Stimulated activated CD4-positive, alpha-beta T cell treated with anti-CD3 and anti-CD28 coated beads, Interleukin-2, amount 100 ng/mL, for 4 hours (primary cell): ENCODE measurements at places on chromosomes 6 and 20.

DNA sequence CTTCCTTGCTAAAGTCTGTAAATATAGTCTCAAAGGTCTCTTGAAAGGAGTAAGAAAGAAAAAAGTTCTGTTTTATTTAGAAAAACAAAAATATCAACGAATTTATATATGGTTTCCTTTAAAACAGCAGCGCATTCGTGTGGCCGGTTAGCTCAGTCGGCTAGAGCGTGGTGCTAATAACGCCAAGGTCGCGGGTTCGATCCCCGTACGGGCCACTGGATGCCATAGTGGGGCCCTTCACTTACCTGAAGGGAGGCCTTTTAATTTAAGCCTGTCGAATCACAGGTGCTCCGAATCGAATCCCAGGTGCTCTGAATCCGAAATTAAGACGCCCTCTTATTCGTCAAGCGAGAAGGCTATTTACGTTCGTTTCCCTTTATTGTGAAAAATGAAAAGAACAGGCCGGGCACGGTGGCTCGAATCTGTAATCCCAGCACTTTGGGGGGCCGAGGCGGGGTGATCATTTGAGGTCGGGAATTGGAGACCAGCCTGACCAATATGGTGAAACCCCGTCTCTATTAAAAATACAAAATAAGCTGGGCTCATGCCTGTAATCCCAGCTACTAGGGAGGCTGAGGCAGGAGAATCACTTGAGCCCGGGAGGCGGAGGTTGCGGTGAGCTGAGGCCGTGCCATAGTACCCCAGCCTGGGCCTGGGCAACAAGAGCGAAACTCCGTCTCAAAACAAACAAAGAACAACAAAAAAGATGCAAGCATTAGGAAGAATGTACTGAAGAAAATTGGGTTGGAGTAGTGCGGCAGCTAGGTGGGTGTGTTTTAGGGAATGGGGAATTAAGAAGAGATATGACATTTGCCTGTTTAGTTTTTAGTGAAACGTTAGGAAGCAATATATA is 195.8 kb upstream of the ZNF184 start:
- peak; percentile 15 for DNase-seq

- no peak for DNase-seq
Measured at GRCh38 chr6:113920663-113921267, 50.2 kb downstream of the HDAC2 start.

- no peak for DNase-seq
Measured at GRCh38 chr6:123677897-123678296, 41.1 kb upstream of the TRDN start.

- peak; percentile 55 for DNase-seq
Measured at GRCh38 chr6:31582230-31582643, at the start of gene LTB. Gene LTB, minus strand, starts transcription at chr6:31582424. Its CDS starts 7 bp downstream, at chr6:31582417.

DNA sequence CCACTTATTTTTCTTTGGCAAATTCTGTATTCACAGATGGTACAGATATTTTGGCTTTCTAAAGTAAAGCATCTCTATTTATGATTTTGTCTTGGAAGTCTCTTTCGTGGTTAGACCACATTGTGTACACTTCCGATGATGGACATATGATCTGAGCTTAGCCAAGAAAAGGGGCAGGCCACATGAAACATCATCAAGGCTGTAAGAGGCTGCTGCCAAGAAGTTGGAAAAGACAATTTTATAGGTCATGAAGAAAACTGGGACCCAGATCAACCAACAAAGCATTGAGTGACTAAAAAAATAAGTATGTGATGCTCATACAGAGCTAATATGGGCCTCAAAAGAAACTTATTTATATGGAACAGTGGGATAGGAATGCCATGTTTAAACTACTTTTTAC is 266.4 kb downstream of the HAO1 start:
- no peak for DNase-seq

DNA sequence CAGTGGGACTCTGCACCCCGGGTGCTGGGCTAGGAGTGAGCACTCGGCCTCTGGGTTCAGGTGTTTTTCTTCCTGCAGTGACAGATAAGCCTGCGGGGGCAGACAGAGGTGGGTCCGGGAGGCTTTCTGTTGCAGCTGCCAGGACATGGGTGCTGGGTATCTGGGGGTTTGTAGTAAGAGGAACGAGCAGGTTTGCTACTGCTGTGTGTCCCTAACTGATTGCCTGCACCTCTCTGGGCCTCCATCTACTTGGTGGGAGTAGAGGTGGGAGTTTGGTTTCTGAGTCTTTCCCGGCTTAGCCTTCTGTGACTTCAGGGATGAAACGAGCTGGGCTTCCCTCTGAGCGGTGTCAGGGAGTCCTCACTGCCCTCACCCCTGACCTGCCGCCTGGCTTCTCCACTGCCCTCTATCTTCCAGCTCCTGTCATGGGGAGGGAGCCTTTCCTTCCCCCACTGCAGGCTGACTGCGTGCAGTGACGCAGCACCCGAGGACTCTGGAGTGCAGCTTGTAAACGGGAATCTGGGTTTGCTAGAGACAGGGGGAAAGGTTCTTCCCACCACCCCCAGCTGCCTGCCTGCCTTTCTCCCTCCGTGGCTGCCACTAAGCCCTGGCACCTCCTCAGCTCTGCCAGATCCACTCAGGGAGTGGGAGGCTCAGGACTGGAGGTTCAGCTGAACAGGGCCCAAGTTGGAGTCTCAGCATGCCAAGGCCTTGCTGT is 6.7 kb downstream of the DLGAP4 start:
- no peak for DNase-seq

DNA sequence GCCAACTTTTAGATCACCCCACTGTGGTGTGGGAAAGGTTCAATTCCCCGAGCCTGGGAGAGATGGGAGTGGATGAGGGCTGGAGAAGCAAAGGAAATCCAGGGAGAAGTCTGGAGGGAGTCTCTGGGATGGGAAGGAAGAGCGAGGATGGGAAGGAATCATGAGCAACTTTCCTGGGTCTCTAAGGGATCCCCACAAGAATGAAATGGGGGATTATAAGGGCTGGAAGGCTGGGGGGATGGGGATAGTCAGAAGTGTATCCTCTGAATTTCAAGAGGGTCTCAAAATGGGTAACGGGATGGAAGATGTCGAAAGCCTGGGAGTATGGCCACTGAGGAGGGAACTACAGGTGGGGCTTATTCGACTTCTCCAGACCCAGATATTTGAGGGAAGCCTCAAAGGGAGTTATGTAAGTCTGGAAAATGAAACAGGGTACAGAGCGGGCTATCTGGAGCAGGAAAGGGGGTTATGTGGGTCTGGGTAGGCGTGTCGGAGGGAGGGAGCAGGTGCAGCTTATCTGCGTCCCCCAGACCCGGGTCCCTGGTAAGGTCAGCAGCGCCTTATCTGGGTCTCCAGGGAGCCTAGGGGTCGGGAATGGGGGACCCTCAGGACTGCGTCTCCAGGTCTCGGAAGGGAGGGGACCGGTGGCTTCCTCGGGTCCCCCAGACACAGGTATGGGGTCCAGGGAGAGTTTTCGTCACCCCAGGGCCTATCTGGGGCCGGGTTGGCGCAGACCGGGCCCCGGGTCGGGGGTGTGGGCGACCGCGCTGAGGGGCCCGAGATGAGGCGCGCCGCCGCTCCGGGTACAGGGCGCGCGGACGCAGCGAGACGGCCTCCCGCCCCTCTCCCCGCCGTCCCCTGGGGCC is 550 bp downstream of the PLAGL2 start:
- no peak for DNase-seq

DNA sequence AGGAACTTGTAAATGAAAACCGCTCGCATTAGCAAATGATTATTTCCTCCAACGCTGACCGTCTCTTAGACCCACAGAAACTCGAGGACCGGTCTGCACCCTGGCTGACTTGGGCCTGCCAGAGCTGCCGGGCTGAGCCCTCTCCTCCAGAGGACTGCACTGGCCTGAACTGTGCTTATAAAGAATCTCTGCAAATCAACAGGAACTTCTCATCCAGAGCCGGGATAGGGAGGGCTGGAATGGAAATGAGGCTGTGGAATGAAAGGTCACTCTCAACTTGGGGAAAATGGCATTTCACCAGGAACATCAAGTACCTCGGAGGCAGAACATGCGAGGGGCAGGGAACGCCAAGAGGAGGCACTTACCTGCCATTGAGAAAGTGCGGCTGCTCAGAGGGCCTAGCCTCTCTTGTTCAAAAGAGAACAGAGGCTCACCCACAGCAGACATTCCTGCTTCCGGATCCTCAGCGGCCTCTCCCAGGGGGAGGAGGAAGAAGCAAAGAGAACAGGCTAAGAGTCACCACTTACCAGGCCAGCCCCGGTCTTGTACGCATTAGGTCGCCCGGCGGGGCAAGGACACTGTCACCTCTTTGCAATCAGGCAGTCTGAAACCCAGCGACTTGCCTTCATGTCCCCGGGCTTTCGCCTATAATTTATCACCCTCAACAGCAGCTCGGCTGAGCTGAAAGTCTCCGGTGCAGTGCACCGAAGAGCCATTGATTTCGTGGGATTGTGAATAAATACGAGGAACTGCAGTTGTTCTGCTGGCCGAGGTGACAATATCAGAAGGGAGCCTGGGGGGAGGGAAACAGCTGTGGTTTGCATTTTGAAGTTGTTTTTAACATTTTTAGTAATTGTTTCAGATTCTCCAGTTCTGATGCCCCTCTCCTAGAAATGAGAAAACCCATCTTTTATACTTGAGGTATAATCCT is 37.6 kb downstream of the ZMYND8 start:
- no peak for DNase-seq

DNA sequence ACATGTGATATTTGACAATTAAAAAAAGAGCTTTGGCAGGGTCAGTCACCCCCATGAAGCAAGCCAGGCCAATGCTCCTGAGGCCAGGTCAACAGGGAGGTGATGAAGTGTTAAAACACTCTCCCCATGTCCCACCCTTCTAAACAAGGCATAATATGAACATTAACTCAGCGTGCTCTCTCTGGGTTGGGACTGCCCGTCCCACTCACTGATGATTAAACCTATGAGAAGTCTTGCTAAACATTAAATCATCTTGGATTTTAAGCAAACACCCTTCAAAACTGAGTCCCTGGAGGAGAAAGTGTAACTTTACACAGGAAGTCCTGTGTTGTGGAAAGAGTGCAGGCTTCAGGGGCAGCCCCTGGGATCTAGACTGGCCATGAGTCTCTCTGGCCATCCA is 558.5 kb downstream of the CD83 start:
- DNase-seq = no peak

DNA sequence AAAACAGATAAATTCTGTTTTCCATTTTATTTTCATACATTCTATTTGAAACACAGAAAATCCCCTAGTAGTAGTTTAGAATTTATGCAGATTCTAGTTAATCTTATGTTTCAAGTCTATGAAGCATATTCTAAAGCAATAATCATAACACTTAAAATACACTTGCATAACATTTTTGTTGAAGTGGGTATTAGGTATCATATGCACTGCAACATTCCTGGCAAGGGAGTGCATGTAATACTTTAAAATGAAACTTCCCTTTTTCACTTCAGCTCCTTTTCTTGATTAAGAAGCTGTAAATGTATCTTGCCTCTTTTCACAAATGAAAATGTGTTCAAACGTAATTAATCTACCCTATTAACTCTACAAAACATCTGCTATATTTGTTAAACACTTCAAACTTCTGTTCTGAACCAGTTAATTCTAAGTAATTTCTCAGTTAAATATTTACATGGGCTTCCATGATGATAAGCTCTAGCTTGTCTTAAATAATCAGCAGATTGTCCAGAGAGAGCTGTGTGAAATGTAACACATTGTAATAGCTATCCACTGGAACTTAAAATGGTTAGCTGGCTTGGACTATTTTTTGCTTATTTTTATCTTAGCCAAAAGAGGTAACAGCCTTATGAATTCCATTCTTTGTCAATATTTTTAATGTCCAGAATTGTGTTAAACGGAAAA is 192.8 kb downstream of the COL19A1 start:
- DNase-seq = no peak

DNA sequence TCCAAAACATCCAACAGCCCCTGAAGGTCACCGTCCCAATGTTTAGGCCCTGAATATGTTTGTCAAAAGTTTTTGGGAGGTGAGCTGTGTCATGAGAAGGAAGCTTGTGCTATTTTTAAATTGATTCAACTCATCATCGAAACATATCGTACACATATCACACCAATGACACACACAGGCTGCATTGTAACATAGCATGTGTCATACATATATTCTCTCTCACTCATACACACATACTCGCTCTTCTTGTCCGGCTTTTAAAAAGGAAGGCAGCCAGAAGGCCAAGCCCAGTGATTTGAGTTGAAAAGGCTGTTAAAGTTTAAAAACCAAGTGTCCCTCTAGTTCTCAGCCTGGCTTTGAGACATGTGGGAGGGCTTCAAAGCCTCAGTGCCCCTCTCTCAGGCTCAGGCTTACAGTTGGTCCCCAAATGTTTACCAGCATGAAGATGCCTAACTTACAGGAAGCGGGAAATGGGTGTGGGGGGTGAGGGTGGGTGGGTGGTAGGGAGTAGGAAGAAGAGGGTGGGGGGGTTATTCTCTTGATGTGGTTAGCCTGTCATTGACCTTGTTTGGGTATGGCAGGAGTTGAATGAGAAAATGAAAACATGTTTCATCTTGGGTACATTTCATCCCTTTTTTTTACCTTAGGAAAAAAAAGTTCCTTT is 3.3 kb upstream of the PRDM1 start:
- DNase-seq = no peak

DNA sequence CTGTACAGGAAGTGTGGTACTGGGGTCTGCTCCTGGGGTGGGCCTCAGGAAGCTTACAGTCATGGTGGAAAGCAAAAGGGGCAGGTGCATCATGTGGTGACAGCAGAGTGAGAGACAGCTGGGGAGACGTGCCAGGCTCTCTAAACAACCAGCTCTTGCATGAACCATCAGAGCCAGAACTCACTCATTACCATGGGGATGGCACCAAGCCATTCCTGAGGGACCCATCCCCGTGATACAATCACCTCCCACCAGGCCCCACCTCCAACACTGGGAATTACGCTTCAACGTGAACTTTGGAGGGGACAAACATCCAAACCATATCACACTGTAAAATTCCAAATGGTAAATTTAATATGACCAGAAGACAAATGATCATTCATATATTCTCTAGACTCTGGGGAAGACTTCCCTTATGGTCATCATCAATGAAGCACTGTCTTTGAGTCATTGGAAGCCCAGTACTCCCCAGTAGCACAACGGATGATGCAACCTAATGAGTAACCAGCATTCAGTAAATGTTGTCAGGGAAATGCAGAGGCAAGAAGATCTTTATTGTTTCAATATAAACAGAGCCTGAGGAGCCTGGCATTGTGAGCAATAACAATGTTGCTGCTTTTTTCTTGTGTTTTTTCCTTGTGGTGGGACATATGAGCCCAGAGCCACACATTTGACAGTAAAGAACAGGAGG is 48.2 kb upstream of the RALY start:
- DNase-seq = no peak

GRCh38 chr6:155708100-155708499 is 252.5 kb upstream of the NOX3 start:
- DNase-seq = no peak

GRCh38 chr20:49261173-49261572 is 16.7 kb downstream of the ZNFX1 start:
- no peak for DNase-seq

GRCh38 chr6:24763578-24763977 is 11.2 kb upstream of the GMNN start:
- DNase-seq = no peak

- no peak for DNase-seq
Measured at GRCh38 chr20:59832406-59833363, 100.8 kb downstream of the SYCP2 start.
